ENCODE measurements at places on chromosomes 6 and 20.

DNA sequence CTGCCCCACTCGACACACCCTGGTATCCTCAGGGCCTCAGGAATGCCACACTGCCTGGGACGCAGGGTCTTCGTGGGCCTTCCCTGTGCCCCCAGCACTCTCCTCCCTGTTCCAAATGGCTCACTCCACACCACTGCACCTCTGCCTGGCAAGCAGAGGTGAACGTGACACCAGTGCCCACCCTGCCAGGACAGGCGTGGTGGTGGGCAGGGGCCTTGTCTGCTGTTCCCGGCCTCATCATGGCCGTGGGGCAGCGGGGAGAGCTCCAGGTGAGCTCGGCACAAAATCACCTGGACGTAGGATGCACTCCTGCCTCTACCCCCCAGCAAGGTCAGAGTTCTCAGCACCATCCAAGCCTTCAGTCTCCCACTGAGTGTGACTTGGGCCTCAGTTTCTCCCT, 202.4 kb downstream of the SMOC2 start:
- DNase-seq = no peak

GRCh38 chr6:47144306-47144705, 102.2 kb upstream of the ADGRF1 start:
- no peak for DNase-seq

DNA sequence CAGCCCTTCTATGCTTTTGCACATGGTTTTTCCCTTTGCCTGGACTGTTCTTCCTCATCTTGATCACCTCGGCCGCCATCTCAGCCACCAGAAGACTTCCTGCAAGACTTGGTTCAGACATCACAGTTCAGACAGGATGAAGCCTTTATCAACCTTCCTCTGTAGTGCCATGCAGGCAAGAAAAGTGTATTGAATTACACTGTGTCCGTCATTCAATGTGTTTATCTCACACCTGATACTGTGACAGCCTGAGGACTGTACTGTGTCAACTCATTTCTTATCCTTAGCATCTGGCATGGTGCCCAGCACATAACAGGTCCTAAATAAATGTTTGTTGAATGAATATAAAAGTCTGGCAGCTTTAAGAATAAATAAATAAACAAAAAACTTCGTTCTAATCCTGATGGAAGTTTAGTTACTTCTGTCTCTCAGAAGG, 133.3 kb upstream of the MAN1A1 start:
- no peak for DNase-seq

GRCh38 chr6:87848616-87849015, 146.6 kb upstream of the AKIRIN2 start:
- DNase-seq = no peak

DNA sequence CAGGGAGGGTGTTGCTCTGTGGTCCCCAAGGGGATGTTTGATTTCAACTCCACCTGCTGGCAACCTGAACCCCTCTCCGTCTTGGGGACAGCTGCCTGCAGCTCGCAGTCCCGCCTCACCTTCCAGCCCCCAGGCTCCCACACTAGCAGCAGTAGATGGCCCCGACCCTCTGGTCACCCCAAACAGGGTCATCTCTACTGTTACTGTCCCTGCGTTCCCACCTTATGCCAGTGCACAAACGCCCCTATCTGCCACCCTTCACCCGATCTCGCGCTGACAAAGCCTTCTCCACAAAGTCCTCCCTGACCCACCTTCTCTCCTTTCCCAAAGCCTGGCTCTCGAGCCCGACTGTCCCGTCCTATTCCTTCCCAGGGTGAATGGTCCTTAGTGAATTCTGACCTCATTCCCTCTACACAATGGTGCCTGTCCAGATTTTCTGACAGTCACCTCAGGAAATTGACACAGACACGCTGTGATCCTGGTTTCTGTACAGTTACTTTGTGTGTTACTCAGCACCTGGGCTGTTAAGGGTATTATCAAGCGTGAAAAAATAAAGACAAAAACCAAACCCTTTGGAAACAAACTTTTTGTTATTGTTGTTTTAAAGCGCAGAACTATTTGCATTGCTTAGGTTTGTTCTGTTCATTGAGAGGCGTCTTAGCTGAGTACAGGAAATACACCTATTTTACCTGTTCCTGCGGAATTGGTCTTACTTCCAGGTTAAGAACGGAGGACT, 728 bp downstream of the FUT9 start:
- peak; percentile 48 for DNase-seq

GRCh38 chr6:63764318-63764916, 128.8 kb downstream of the PHF3 start:
- DNase-seq = peak; percentile 29

DNA sequence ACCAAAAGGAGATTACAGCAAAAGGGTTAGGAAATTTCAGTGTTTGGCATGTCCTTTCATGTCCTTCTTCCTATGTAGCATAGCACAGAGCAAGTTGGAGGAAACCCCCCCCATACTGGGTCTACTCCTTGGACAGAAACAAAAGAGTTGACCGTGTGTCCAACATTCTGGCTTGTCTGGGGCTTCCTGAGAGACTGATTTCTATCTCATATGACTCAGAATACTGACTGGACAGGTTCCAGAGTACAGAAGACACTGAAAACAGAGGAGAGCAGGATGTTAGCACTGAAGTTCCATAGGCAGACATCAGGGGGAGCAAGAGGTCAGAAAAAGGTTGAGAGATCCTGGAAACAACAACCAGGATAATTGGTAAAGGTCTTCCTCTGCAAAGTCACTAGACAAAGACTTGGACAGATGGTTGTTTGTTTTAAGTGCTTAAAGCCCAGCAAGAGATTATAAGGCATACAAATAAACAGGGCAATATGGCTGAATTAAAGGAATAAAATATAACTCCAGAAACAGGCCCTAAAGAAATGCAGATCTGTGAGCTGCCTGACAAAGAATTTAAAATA, 48.4 kb downstream of the USP49 start:
- peak; percentile 43 for DNase-seq

- no peak for DNase-seq
Observed at GRCh38 chr6:136647363-136647852, 97.2 kb upstream of the MAP7 start.

DNA sequence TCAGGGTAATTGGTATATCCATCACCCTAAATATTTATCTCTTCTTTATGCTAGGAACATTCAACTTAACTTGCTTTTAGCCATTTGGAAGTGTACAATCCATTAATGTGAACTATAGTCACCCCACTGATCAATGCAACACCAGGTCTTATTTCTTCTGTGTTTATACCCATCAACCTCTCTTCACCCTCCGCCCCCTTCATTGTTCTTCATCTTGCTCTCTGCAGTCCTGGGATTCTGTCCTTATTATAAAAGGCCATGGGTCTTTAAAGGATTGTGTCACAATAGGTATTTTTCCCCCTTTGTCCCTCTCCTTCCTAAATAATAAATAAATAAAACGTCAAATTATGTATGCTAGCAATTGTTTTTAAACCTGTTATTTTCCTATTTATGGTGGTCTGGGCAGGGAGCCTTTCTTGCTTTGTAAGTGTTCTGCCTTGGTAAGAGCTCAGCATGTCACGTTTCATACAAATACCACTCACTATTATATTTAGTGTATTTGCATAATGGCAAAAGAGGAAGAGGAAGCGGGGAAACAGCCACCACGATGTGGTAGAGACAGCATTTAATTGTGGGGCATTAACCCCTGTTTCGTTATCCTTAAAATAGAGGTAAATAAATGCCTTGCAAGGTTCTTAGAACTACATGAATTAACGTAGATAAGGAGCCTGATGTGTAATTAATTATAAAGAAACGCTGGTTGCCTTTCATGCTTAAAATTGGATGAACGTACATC, 1.9 kb downstream of the ABRACL start:
- no peak for DNase-seq

DNA sequence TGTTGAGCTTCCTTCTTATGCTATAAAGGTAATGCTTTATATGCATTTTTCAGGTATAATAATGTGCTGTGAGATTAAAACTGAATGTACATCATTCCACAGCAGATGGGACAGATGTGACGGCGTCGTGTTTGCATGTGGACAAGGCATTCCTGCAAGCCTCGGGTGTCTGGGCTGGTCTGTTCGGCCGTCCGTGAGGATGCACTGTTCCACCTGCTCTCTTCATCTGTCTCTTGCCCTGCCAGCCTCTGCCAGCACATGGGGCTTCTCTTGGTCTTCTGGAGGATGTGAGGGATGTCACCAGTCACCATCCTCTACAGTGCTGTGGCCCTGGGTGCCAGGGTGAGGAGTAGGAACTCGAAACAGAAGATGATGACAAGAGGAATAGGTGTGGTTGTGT, 223.2 kb downstream of the ERMARD start:
- DNase-seq = no peak

Data from putamen (tissue), 1 donor.